HT1080 (cell line): ENCODE measurements at places on chromosomes 4 and X.

DNA sequence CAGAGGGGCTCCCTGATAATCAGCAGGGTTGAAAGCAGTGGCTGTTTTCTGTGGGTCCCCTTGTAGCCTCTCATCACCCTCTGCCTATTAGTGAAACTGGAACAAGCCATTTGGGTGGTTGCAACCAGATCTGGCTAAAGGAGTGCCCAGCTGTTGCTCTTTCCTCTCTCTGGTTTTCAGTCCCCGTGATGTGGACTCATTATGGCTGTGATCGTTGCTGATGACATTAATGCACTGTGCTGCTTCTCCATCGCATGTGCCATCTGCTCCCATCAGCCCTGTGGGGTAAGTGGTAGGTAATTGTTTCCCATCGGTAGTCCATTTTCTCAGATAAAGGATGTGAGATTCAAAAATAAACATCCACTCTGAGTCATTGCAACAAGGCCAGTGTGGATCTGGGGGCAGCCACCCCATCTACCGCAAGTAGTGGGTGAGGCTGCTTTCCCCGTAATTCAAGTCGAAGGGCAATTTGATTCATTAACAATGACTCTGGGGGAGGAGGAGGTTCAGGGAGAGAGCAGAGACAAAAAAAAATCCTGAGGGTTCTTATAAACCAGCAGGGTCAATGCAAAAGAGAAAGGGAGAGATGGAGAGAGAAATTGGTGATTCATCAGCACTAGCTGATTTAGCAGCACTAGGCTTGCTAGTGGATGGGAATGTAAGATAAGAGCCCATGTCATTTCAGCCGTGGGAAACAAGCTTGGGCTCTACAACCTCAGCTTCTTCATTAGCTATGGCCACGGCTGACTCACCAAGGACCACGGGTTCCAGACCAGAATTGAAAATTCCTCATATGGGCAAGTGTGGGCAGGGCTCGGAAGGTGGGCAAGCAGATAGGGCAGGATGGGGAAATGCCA, 357.8 kb downstream of the MID1IP1 start:
- DNase-seq, result peak; percentile 52

- no peak for DNase-seq
These were observed 142.8 kb upstream of the RPL34 start for GRCh38 chr4:108477527-108478108.

- no peak for DNase-seq
These were observed 491.0 kb upstream of the MAGEB2 start for GRCh38 chrX:29724316-29724715.

DNA sequence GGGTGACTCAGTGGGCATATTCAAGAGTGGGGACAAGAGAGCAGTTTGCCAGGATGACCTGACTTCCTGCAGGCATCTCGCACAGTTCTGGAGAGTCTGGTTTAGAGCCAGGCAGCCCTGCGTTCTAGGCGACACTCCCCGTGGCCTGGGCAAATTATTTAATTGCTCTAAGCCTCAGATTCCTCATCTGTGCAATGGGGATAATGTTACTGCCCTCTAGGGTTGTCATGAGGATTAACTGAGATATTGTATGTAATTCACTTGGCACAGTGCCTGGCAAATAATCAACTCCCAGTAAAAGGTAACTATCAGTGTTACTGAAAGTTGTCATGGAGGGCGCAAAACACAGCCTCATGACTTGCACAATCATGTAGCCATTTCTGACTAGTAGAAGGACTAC, 48.8 kb upstream of the PITX2 start:
- DNase-seq, result no peak

- no peak for DNase-seq
These were observed 39.8 kb downstream of the CXCL1 start for GRCh38 chr4:73908965-73909364.

DNA sequence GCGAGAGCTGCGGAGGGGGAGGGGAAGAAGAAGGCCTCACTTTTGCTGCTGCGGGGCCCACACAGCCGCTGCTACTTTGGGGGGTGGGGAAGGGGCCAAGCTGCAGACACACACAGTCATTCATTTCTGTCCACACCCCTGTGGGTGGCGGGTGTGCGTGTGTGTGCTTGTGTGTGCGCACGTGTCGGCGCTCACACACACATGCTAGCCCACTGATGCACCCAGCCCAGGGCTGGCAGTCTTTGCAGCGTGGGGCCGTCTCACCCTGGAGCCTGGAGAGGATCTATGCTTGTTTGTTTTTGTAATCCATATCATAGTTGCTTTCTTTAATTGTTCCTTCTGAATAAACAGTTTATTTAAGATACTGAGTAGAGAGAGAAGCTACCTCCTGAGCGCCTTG, 4.0 kb downstream of the DUSP9 start:
- DNase-seq, result no peak

DNA sequence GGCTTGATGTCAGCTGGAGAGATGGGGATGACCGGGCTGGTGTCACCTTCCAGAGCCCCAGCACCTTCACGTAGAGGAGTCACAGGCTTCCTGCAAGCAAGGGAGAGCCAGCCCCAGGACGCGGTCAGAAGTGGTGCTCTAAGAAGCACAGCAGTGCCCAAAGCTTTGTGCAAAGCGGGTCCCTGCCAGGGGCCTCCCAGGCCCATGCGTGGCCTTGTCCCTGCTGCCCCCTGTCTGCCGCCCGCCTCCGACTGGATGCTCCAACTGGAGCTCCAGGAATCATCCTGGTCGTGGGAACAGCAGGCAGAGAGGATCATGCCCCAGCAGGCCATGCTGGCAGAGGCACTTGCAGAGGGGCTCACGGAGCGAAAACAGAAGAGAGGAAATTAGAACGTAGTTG, 40.1 kb upstream of the LRPAP1 start:
- DNase-seq, result no peak

DNA sequence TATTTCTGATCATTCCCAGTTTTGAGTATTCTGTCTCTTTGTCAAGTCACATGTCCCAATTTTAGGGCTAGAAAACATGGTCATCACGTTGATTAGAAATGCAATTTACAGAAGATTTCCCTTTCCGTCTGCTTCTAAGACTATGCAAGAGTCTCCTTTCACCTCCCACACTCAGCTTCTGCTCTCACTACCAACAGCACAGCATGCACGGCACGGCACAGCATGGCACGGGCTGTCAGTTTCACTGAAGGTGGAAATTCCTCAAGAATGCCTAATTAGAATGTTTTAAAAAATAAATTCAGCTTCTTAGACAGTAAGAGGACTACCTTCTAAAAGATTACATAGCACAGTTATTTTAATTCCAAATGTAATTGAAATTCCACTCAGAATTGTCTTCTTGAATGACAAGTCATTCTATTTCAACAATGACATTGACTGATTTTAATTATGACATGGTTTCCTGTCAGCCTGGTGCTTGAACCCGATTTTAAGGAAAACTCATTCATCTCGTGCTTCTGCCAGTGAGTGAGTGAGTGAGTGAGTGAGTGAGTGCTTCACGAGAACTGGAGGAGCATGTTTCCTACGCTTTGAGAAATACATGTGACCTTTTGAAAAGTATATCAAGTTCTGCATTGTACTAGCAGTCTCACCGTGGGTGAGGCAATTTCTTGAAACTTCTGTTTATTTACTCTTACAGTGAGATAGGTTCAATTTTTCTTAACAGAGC, 124.8 kb upstream of the SORBS2 start:
- DNase-seq, result no peak

DNA sequence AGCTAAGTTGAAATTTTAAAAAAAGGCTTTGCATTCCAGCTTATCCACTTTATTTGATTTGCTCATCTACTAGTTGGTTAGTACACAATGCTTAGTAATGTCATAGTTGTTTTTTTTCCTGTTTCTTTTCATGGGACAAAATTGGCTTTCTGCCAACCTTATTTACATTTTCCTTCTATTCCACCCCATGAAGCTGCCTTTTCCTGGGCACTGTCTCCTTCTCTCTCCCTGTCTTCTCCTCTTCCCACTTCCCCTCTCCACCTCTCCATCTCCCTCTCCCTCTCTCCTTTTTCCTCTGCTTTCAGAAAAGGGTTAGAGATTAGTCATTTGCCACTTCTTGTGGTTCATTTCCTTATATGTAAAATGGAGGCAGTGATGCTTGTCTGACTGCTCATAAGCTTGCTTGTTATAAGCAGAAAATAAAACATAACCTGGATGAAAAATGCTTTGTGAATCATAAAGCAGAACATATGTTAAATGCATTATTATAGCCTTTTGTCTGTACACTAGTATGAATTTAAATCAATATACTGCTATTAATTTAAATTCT, 181.9 kb downstream of the CEP135 start:
- DNase-seq, result peak; percentile 9

DNA sequence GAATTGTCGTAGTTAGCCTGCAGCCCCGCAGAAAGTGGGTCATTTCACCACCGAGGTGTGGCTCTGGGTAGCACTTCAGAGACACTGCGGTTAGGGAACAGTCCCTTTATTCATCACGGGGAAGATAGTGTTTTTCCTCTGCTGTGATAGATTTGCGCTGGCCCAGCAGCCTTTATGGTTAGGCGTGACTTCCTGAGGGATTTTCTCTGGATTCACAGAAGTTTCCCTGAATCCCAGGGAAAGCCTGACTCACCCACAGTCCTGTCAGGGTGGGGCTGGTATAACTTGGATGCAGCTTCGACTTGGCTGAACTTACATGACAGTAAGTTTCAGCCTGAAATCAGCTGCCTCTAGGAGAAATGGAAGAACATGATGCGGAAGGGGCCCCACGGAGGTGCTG, 196.3 kb upstream of the HHIP start:
- peak; percentile 78 for DNase-seq

- no peak for DNase-seq
These were observed 135.0 kb downstream of the REELD1 start for GRCh38 chr4:146349306-146349705.

- no peak for DNase-seq
These were observed 394.9 kb upstream of the PABPC5 start for GRCh38 chrX:91039777-91040176.

- no peak for DNase-seq
These were observed 83.8 kb upstream of the HHIP start for GRCh38 chr4:144562019-144562705.

GRCh38 chr4:89026542-89026941, 30.4 kb downstream of the FAM13A start:
- DNase-seq, result no peak

- peak; percentile 46 for DNase-seq
These were observed 85.7 kb upstream of the PTPN13 start for GRCh38 chr4:86508436-86508835.

GRCh38 chr4:168815379-168816345, 194.4 kb downstream of the CBR4 start:
- DNase-seq, result no peak

GRCh38 chrX:45885931-45886330, 659.3 kb downstream of the ZNF674 start:
- DNase-seq, result no peak

DNA sequence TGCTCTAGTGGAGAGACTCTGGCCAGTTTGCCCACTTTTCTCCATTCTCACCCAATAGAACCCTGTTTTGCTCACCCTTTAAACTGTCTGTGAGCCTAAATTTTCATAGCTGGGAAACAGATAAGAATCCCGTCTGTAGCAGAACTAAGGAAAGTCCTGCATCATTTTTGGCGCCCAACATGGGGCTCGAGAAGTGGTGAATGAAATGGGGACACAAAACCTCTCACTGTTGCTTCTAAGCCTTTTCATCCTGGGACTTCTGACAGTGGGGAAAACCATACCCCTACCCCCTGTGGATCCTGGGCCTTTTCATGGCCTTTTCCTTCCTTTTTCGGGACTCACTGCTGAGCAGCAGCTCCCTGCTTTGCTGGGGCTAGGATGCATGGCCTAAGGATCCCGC, 189.9 kb downstream of the INPP4B start:
- DNase-seq, result no peak

DNA sequence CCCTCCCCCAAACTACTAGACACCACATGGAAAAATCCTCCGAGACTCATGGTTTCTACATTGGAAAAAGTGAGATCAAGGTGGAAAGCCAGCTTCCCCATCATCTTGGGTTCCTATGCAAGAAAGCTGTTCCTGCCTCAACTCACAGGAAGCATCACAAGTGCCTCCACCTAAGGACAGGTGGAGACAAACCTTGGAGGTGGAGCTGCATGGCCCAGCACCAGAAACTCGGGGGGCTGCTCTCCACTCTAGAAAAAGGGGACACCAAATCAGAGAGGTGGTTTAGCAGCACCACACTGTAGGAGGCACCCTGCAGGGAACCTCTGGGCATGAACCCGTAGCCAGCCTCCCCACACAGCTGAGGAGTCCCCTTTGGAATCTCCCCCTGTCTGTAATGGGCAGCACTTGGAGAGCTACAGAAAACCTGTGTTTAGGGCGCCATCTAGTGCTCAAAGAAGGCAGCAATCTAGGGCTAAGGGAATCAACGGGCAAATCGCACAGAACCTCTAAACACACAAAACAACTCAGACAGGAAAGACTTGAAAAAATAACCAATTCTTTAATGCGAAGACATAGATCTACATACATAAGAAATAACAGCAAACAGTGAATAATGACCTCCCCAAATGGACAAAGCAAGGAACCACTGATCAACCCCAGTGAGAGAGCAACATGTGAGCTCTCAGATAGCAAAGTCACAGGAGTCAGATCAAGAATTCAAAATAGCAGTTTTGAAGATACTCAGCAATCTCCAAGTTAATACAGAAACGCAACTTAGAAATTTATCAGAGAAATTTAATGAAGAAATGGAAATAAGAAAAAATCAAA, 37.0 kb upstream of the ZBTB33 start:
- DNase-seq, result peak; percentile 43

DNA sequence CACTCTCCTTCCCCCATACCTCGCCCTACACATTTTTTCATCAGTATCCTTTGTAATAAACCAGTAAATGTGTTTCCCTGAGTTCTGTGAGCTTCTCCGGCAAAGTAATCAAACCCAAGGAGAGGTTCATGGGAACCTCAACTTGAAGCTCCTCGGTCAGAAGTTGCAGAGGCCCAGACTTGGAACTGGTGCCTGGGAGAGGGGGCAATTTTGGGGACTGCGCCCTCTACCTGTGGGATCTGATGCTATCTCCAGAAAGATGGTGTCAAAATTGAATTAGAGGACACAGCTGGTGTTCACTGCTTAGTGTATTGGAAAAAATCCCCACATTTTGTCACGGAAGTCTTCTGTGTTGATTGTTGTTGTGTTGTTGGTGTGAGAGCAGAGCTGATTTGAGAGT, 70.6 kb downstream of the ATP11C start:
- no peak for DNase-seq

GRCh38 chr4:187335339-187335738, 611.7 kb upstream of the FAT1 start:
- DNase-seq, result no peak

DNA sequence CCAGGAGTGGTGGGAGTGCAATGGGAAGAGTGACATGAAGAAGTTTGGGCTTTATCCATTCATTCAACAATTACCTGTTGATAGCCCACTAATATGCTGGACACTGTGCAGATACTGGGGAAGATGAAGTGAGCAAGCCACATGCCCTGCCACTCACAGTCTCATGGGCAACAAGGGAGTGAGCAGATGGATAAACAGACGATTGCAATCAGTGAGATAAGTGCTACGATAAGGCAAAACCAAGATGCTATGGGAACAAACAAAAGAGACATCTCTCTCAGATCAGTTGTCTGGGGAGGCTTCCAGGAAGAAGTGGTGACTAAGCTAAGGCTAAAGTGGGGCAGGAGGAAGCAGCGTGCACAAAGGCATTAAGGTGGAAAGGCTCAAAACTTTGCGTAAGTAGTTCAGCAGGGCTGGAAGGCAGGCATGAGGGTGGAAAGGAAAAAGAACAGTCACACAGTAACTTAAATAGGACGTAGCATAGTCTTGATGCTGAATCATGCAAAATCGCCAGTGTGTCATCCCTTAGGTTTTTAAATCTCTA, 31.7 kb downstream of the GAB3 start:
- peak; percentile 76 for DNase-seq
